ENCODE measurements at places on chromosomes 12 and 14.

DNA sequence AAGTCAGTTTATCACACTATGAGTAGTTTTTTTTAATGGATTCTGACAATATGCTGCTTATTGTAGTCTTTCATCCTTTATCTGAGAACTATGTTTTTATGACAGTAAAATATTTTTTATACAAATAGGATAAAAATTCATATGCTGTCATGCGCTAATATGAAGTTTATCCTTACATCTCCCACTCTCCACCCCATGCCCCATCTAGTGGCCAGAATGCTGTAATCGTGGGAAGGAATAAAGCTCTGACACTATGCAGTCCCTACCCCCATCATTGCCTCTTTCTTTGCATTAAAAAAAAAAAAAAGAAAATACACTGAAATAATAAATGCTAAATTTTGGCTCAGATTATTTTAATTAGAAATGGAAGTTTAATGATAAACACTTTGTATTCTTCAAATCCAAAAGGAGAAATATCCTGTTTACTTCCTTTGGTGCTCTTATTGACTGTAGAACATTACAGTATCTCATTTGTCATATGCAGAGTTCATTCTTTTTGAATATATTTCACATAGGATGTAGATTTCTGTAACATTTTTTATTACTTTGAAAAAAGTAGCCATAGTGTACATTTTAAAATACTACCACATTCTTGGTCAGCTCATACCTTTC is 145.9 kb upstream of the SLCO1C1 start:
- DNase-seq, result peak; percentile 17

DNA sequence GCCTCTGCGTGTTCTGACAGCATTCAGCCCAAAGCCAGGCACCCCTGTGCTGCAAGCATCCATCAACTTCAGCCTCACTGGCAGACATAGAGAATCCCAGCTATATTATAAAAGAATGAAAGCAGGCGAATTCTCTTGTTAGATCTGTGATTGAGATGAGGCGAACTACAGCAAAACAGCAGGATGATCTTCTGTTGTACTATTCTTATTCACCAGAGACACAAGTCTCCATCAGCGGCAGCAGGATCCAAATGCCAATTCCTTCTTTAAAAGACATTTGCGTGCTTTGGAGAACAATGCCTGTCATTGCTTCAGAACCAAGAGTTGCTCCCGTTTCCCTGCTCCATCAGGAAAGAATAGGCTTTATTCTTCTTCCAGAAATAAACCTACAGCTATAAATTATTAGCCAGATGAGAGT is 188.9 kb downstream of the SLC41A2 start:
- no peak for DNase-seq

DNA sequence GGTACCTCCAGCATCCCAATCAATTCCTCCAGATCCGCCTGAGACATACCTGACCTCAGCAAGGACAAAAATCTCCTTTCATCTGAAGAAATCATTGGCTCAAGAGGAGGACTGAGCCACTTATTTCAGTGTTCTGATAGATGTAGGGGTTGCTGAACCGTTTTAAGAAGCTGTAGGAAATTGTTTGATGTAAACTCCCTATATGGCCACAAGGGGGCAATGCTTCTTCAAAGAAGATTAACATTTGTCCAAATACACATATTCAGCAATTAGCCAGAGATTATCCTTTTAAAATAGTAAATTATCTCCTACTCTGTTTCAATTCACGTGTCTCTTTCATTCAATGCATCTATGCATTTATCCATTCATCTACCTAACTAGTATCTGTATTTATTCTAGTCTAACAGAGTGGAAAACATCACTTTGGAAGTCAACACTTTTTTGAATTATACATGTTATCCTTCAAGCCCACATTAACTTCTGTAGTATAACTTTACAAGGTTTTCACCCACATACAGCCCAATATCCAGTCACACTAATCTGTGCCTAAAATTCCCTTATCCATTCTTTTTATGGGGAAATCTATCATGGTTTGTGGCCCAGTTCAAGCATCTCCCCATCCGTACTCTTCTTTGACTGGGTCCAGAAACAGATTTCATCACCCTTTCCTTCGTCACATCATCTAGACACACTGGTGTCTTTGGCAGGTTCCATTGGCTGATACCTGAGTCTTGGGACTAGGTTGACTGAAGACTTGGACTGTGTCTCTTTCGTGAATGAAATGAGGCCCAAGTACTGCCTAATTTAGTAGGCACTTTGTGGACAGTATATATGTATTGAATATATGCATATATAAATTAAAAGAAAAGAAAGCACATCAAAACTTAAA is 411.0 kb upstream of the OR4E1 start:
- DNase-seq, result peak; percentile 3

GRCh38 chr14:59362513-59362912 is 102.7 kb downstream of the GPR135 start:
- DNase-seq, result no peak

GRCh38 chr12:122830517-122831214 is 4.6 kb upstream of the HIP1R start:
- DNase-seq, result peak; percentile 70

DNA sequence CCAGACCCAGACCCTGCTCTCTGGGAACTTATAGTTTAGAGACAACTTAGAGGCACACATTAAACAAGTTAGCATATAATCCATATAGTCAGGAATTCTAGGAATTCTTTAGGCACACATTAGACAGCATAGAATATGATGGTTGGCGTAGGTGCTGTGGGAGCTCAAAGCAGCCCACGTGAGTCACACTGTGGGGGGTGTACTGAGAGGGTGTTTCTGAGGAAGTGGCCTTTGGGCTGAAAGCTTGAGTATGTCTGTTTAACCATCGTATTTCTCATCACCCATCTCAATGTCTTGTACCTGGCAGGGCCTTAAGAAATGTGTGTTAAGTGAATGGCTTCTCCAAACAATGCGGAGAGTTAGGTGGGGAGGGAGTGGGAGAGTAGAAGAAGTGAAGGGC is 67.2 kb downstream of the TMEM30B start:
- DNase-seq, result no peak

DNA sequence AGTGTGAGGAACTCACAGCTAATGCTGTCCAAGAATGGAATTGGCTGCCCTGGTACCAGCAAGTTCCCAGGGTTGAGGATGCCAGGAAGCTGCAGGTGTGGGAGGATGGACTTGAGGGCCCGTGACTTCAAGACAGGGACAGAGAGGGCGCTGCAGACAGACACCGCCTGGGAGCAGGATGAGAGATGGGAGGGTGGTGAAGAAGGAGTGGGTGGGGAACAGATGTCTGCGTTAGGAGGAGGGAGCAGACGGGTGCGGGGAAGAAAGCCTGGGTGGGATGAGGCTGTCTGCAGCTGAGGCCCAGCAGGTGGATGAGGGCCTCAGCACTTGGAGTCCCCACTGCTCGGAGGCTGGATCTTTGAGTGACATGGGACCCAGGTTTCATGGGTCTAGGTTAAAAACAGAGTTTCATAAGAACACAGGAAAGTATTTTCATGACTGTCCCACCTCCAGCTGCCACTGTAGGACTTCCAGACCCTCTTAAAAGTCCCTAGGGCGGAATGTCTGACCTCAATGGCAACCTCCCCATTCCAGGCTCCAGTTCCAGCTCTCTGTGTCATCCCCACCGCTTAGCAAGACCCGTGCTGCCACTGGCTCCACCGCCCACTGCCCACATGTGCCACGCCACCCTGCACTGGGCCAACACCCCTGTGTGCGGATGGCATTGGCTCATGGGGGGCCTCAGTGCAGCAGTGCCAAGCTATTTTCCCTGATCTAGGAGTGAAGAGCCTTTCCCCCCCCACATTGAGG is 70.3 kb upstream of the SCN8A start:
- DNase-seq, result no peak

- DNase-seq, result no peak
Measured at GRCh38 chr12:100833282-100833681, 38.7 kb downstream of the ANO4 start.

DNA sequence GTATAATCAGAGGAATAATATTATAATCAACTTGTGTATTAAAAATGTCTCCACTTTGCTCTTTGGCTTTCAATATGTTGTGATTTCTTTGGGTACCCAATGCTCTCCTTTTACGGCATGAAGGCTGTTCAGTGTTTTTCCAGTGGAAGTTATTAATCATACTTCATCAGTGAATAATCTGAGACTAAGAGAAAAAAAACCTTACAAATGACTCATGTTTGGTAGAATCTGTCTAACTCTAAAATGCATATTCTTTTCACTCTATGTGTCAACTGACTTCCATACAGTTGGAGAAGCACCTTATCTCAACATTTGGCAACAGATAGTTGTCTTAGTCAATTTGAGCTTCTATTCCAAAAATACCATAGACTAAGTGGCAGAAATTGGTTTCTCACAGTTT is 82.2 kb downstream of the PTPRO start:
- no peak for DNase-seq

GRCh38 chr12:47818467-47819137 is 1.1 kb downstream of the HDAC7 start:
- DNase-seq, result no peak

All from AG08395 (cell line).